Fibroblast of skin of left quadriceps (primary cell): ENCODE measurements at places on chromosomes 7 and 10.

DNA sequence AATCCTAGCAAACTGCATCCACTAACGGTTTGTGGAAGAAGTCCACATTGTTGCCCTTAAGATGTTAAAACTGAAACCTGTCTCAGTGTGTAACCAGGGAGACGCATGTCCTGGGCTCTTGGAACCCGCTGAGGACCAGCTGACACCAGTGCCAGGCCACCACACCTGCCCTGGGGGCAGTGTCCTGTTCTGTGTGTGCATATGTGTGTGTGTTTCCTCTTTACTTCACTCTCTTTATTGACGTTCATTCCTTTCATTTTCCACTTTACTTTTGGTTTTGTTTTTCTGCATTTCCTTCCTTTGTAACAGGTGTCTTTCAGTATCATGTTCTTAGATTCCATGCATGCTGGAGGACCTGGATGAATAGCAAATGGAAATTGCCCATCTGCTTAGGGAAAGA lies 83.8 kb downstream of the TEX36 start:
- no peak for DNase-seq

DNA sequence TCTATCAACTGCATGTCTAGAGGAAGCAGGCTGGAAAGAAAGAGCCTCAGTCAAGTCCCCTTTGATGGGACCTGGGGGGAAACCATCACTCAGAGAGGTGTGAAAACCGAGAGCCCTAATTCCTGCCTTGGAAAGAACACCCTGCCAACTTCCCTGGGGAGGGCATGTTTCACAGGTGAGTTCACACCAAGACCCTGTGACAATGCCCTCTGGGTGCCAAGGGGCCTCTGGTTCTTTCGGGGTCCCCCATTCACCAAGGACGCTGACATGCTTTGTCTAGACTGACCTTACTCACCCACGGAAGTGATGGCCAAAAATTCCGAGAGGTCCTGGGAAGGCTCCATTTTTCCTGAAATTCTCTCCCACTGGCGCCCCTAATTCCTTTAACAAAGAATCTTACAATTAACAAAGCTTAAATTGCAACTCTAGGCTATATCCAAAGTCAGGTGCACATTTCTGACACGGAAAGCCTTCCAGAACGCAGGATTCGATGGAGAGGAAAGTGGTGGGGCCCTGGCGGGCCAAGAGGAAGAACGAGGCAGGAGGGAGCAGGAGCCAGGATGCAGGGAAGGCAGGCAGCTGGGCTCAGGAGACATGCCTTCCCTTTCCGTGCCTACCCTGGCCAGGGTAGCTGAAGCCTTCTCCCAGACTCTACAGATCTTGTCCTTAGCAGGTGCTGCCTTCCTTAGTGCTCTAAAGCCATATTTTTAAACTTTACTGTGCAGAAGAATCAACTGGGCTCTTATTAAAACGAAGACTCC lies 23.7 kb downstream of the VSTM4 start:
- no peak for DNase-seq

GRCh38 chr7:123690550-123690949 lies 34.9 kb downstream of the LMOD2 start:
- no peak for DNase-seq

DNA sequence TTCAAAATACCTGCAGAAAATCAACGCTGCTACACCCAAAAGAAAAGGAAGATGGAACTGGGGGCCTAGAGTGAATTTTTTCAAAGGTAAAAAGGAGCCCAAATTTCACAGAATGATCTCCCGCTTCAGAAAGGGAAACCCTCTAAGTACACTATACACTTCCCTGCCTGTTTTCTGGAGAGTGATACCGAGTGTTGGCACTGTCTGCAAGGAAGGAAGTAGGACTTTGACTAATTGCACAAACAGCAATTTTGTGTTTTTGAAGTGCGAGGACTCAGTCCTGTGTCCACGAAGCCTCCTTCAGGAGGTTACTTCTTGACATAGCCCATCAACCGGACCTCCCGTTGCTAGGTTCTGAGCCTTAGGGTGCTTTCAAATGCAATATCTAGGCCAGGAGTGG lies 106.3 kb downstream of the KIAA1217 start:
- DNase-seq = no peak

DNA sequence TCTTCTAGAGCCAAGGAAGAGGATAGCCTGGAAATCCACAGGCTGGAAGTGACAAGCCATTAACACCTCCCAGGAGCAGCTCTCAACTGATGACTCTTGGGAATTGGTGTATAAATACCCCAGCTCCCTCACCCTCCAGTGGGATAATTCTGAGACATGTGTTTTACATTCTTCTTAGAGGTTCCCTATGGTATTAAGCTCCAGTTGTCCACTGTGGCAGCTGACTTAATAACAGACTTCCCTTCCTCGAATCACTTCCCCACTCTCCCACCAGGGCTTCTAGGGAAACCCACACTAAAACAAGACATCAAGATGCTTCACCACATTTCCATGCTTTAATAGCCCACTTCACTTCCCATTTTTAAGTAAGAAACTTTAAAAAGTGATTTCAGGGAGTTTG lies 47.2 kb downstream of the FAM107B start:
- DNase-seq = no peak

DNA sequence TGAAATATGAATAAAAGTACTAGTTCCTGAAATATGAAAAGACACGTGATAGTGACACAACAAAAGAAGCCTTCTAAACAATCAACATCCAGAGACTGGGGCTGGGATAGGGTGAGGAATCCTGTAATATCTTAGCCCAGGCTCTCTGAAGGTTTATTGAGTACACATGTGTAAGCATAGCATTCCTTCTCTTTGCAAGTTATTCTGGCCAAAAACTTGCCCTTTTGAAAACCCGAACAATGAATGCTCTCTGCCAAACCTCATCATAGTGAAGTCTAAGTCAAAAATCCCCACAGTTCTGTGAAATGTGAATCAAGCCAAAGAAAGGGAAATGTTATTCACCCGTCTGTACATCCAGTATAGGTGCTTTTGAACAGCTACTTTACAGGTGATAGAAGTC lies 11.6 kb downstream of the SEMA3D start:
- no peak for DNase-seq

DNA sequence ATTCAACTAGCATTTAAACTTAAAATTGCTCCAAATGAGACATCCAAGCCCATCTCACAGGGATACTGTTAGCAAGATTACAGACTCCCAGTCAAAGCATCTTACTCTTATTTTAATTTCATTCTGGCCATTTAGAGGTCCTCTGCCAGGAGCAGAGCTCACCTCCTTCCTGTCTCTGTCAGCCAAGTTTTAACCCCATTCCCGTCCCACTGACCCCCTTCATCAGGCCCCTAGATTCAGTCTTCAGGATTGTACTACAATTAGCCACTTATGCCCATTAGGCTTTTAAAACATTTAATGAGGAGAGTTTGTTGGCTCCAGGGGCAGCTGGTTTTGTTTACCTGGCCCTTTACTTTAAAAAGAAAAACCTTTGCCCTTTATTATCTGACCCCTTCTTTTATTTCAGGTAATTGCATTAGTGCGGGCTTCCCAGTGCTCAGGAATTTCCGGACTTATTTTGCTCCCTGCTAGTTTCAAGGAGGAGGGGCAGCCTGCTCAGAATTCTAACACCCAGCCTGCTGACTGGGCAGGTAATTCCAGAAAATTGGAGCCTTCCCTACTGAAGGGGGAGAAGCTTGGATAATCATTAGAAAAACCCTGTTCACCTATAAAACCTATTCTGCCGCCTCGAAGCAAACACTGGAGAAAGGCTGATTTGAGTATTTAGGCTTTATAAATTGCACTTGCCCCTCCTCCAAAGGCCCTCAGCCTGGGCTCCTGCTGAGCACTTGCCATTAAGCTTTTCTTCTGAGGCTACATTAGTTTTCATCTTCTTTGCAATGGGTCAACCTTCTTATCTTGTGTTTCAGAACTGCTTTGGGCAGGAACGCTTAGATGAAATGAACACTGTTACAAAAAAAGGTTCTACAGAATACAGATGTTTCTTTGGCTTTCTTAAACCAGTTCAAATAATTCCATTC lies 200.5 kb upstream of the HPS1 start:
- DNase-seq = no peak

GRCh38 chr7:26918241-26918640 lies 53.9 kb upstream of the SKAP2 start:
- DNase-seq = no peak

- no peak for DNase-seq
These were observed 121.6 kb downstream of the TMEM168 start for GRCh38 chr7:112668561-112668960.

- DNase-seq = no peak
These were observed 34.1 kb downstream of the HYCC1 start for GRCh38 chr7:22979861-22980260.

GRCh38 chr7:49327155-49327554 lies 402.8 kb downstream of the CDC14C start:
- no peak for DNase-seq

GRCh38 chr10:79070606-79071395 lies 2.0 kb downstream of the ZMIZ1 start:
- no peak for DNase-seq
